ENCODE measurements at places on chromosomes 13 and 19. TPM values are rescaled to one million over a fixed set of nuclear protein-coding genes. Genes with fewer than 3 reads are reported as not detected.

Gene AKAP8
- 12.3 TPM for polyA plus RNA-seq

GRCh38 chr19:12287958-12288500 lies 6.7 kb downstream of the ZNF44 start:
- peaks cover 6% of the 10 kb centered on the region for H3K36me3 ChIP-seq
- no peak overlapping the region for H3K27ac ChIP-seq
- no peak for DNase-seq
- no peak overlapping the region for H3K4me3 ChIP-seq
- no peaks in the 10 kb centered on the region for H3K4me1 ChIP-seq

- no peaks in the 10 kb centered on the region for H3K27me3 ChIP-seq
- no peaks in the 10 kb centered on the region for H3K36me3 ChIP-seq
Observed at GRCh38 chr19:46205183-46205984, 24.2 kb upstream of the IGFL1 start.

Gene TEX29
- polyA plus RNA-seq, result 0.27 TPM

- peaks cover 100% of the 10 kb centered on the region for H3K27me3 ChIP-seq
- H3K4me1 ChIP-seq, result peaks cover 2% of the 10 kb centered on the region
- H3K36me3 ChIP-seq, result no peaks in the 10 kb centered on the region
- no peak for DNase-seq
- H3K27ac ChIP-seq, result no peak overlapping the region
- H3K4me3 ChIP-seq, result no peak overlapping the region
Observed at GRCh38 chr19:49431330-49431749, 6.2 kb downstream of the GFY start.

- no peak for DNase-seq
- H3K27me3 ChIP-seq, result no peaks in the 10 kb centered on the region
- no peak overlapping the region for H3K4me3 ChIP-seq
- H3K4me1 ChIP-seq, result peaks cover 14% of the 10 kb centered on the region
- H3K27ac ChIP-seq, result no peak overlapping the region
Observed at GRCh38 chr19:28495046-28495445, 717.9 kb downstream of the UQCRFS1 start.

Data from CD14-positive monocyte (primary cell).